ENCODE measurements at places on chromosomes 12 and 14.

- DNase-seq: peak; percentile 5
Observed at GRCh38 chr14:94282991-94283723, 9.9 kb downstream of the SERPINA10 start.

DNA sequence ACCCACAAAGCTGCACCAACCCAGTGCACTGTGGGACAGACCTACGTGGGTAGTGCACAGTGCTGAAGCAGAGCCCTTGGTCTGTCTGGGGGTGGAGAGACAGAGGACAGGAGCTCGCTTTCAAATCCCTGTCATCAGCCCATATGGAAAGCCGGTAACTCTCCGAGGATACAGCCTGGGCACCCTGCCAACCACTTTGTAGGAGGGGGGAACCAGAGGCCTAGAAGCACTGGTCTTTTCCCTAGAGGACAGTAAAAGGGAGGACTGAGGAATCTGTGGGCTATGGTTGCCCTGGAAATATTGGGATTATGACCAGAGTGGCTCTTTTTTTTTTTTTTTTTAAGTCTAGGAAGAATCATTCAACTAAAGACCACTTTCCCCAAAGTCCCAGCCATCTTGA, 74.3 kb downstream of the MAP3K9 start:
- peak; percentile 50 for DNase-seq

DNA sequence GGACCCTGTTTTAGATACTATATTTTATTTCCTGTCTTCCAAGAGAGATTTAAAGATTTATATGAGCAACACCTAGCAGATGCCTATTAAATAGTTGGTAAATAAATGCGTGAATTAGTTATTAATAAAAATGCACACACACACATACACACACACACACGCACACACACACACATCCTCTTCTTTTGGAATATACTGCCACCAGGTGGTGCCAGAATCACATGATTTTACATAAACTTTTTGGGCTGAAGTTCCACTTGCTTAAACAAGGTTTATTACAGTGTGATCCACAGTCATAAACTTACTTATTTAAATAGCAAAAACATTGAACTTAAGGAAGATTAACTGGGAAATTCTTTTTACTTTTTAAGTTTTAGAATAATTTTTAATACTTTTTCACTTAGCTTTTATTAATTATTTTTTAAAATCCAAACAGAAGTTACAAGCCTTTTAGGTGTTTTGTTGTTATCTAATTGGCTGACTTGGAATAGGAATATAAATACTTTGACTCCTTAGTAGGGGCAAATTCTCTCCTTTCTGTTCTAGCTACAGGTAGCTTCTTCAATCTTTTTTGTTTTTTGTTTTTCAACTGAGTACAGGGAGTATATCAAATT, 17.5 kb downstream of the RAD51B start:
- DNase-seq: peak; percentile 81

- peak; percentile 26 for DNase-seq
Observed at GRCh38 chr14:60815371-60815770, 80.8 kb downstream of the MNAT1 start.

DNA sequence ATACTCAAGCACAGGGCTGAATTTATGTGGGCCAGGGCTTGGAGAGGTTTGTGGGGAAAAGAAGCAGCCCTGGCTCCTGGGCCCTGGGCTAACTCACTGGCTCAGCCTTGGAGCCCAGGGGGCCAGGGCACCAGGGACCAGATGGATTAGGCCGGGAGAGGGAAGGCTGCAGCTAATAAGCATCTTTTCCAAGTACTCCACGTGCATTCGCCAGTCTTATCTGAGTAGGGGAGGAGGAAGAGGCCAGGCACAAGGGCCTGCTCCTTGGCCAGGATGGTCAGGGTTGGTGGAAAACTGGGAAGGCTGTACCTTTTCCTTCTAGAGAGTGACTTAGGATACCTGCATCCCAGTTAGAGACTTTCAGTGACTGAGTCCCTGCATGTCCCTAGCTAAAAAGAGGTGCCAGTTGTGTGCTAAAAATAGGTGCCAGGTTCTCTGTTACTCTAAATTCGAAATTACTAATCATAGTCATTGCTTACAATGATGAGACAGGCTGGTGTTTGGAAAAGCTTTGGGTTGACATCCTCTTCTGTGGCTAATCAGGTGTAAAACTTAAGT, 1.3 kb downstream of the GLRX5 start:
- DNase-seq: no peak

DNA sequence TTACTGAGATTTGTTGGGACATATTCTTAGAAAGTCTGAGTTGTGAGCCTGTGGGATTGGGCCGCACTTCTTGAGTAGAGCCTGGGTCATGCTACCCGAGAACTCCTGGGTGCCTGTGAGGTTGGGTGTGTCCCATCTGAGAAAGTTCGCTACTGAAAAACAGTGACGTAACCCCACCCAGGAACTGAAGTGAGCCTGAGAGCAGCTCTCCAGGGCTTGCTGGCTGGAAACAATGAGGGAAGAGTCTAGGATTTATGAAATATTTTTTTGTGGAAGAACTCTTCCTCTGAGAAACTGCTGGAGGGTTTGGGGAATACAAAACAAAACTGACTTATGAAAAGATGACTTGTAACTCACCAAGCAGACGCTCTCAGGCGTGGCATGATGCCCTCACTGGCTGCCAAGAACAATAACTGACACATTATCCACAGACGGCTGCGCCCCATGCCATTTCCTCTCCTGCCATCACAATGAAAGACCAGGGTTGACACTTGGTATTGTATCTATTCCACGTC, 69.2 kb downstream of the RASSF3 start:
- DNase-seq: peak; percentile 42

DNA sequence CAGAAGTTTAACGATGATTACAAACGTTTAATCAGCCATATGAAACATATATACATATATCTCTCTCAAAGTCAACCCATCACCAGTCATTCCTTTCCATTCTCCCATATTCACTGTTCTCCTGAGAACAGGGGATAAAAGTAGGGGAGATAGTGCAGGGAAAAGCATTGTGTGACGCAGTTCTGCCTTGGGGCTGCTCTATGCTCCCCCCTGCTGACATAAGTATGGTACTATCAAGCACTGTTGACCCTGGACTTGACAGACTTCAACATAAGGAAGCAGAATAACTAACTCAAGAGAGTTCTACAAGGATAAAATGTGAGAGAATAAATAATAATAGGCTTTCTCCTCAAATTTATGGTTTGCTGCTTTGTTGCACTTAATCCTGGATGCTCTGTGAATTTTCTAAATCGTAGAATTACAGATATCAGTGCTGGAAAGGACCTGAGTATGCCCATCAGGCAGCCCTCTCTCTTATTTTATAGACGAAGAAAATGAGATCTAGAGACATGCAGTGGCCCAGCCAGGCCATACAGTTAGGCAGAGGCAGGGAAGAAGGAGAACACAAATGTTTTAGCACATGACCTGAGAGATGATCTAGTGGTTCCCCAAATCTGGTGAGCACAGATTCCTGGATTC, 87.2 kb downstream of the SCN8A start:
- peak; percentile 63 for DNase-seq

DNA sequence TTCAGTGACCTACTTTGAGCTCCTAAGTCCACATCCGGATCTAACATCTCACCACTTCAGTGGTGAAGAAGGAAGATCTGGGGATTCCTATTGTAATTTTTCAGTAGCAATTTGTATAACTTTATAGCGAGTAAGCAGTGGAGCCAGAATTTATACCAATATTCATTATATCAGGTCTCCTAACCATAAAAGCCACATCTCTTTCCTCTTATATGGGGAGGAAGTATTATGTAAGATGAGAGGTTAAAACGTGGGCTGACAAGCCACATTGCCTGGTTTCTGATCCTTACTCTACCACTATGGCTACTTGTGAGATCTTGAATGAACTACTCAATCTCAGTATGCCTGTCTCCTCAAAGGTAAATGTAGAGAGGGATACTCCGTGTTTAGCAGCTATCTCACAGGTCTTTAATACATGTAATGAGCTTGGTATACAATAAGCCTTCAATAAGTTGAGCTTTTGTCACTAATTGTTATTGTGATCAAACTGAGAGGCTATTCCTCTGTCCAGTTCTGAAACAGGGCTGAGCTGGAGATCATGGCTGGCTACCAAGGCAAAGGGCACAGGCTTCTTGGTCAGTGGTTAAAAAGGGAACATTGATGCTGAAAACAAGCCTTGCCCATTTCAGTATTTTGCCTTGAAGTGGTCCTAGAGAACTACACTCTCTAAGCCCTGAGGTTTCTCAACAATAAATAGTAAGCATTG, 3.3 kb upstream of the TMEM117 start:
- DNase-seq: no peak

DNA sequence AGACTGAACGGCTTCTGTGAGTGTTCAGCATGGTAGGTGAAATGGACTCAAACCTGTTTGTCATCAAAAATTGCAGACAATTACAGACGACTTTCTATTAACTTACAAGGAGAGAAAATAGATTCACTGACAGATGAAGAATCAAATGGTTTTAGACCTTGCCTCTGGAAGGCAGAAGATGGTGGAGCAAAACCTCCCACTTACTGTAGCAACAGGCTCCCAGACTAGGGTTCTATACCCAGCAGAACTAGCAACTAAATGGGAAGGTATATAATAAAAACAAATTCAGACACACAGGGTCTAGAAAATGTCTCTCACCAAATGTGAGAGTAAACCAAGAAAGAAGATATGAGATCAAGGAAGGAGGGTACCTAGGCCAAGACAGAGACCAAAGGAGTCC, 36.8 kb downstream of the RNF34 start:
- no peak for DNase-seq

GRCh38 chr14:69261761-69262331, 1.9 kb downstream of the GALNT16 start:
- DNase-seq: no peak

DNA sequence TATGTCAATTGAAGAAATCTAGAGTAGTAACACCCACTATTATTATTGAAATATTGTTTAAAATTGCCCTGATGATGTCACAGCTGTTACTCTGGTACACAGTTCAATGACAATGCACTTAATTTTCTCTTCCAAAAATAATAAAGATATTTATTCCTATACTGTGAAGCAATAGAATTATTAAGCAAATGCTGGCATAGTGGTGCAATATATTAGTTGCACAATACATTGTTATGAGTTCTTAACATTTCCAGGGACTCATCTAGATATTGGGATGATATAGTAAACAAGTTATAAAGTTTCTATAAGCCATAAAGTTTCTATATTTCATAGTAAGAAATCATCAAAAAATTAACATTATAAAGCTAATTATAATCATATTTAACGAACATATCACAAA, 897.8 kb downstream of the LRFN5 start:
- no peak for DNase-seq

- no peak for DNase-seq
Observed at GRCh38 chr12:14860490-14860889, 17.2 kb upstream of the ART4 start.

GRCh38 chr14:56044196-56044595, 74.0 kb upstream of the PELI2 start:
- no peak for DNase-seq

- DNase-seq: no peak
Observed at GRCh38 chr12:102010265-102010994, 51.4 kb downstream of the WASHC3 start.

- DNase-seq: no peak
Observed at GRCh38 chr14:99971941-99972747, 93.1 kb upstream of the EVL start.

DNA sequence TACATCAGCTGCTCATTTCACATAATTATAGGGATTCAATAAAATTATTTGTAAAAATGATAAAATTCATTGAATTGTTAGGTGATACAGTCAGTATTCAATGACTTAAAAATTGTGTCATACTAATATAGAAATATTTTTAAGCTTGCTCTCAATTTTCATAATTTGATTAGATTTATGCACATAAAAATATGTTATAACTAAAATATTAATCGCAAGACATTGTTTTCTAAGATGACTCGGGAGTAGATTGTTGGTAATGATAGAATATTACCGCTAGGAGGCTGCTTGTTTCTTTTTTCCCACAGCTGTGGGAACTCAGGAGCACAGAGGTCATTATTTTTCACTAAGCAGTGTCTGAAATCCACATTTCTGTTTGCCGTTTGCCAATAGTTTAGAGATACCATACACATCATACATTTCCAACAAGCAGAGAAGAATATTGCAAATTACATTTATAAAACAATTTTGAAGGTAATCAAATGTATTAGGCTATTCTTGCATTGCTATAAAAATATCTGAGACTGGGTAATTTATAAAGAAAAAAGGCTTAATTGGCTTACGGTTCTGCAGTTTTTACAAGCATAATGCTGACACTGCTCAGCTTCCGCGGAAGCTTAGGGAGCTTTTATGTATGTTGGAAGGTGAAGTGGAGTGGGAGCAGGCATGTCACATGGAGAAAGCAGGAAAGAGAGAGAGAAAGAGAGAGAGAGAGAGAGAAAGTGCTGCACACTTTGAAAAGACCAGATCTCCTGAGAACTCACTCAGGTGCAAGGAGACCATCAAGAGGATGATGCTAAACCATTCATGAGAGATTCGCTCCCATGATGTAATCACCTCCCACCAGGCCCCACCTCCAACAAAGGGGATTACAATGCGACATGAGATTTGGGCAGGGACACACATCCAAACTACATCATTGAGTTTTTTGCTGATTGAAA, 9.2 kb downstream of the CD69 start:
- DNase-seq: no peak

DNA sequence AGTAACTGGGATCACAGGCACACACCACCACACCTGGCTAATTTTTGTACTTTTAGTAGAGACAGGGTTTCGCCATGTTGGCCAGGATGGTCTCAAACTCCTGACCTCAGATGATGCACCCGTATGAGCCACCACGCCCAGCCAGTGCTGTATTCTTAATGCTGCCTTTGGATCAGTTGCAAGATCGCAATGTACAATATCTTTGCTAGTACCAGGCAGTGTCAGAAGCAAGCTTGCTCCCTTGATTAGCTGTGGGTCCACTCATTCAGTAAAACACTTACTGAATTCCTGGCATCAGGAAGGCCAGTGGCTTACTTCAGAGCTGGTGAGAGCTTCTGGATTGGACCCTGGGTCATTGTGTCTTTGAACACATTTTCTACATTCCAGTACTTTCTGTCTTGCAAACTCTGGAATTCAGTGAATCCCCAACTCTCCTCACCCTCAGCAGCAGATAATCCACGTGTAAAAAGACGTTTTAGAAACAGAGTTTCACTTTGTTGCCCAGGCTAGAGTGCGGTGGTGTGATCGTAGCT, 1183.7 kb downstream of the AACS start:
- DNase-seq: no peak

DNA sequence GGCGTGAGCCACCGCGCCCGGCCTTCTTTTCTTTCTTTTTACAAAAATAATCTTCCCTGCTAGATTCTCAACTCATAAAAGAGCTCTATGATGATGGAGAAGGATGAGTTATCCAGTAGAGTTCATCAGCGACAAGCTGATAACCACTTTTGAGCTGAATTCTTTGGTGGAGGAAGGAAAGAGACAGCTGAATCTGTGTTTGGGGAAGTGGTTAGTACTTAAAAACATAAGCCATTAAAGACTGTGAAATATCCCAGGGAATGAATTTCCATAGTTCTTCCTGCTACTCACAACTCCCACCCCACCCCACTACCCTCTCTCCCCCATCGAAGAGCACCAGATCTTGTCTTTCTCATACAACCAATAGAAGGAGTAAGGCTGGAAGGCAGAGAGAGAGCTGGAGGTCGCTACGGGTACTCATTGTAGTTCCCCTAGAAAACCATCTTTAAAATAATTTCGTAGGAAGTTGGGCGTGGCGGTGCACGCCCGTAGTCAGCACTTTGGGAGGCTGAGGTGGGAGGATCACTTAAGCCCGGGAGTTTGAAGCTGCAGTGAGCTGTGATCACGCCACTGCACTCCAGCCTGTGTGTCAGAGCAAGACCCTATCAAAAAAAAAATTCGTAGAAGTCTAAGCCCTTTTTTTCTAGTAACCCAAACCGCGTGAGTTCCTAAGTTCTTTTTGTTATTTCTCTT, 647 bp upstream of the ESPL1 start:
- no peak for DNase-seq

GRCh38 chr14:82641050-82641540, 1107.4 kb upstream of the SEL1L start:
- DNase-seq: no peak

Measured in fibroblast of upper back skin (primary cell).